Activated CD4-positive, CD25-positive, alpha-beta regulatory T cell treated with anti-CD3 and anti-CD28 coated beads, Interleukin-2, amount 50 U/mL, for 72 hours (primary cell): ENCODE measurements at places on chromosomes 3 and 15.

DNA sequence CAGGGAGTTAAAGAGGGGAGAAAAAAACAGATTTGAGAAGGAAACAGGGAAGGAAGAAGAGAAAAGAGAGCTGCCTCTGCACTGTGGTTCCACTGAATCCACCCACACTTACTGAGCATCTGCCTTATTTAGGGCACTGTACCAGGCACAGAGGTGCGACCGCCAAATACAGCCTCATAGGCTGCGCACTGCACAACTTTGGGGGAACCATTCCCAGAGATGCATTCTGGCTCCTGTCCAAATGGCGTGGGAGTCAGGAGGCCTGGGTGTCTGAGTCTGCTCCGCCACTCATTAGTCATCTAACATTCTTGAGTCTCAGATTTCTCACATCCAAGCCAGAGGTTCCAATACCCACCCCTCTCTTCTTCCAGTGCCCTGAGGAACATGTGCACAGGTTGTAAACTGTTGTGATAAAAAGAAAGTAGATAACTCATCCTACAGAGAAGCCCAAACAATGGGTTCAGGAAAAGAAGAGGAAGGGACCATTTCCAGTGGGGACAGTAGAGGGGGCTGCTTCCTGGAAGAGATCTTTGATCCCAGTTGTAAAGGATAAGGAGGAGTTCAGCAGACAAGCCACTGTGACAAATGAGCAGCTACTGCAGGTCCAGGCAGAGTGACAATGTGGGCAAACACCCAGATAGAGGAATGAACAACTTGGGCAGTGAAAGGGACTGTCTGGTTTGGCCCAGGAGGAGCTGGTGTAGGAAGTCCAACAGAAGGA is 254.6 kb downstream of the UACA start:
- no peak for DNase-seq

DNA sequence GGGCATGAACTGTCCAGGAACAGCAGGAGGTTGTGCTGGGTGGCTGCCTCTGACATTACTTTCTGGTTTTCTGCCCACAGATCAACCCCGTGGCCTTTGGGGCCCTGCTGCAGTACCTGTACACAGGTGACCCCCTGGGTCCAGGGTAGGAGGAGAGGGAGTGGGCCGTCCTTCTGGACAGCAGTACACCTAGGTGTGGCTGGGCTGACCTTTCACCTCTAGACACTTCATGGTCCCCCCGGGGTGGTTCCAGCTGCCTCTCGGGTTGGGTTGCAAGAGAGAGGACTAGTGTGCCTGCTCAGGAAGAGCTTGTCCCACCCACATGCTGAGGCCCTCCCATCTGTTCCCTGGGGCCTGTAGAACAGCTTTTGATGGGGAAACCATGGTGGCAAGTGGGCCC is 3.7 kb downstream of the ABTB1 start:
- DNase-seq = peak; percentile 17

DNA sequence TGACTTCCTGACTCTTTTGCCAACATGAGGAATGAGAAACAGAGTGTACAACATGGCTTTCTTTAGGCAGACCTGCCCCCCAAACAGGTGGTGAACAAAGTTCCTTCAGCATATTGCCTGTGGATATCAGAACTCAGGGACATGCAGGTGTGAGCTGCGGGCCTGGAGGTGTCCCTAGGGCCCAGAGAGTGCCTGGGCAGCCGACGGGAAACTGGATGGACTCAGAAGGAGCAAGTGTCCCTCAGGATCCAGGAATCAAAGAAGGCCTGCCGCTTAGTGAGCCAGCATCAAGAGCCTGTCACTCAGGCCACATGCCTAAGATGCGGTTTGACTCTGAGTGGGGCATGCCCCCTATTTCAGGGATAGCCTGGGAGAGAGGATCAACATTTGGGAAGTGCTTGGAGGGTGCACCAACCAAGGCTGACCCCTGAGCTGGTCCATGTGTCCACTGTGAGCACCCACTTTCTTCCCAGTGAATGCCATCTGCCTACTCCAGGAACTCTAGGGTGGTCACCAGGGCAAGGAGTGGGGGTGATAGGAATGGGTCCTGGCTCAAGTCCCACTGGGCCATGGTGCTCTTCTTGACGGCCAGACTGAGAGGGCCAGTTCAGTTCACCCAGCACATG is 16.1 kb upstream of the POLR2M start:
- DNase-seq = no peak

DNA sequence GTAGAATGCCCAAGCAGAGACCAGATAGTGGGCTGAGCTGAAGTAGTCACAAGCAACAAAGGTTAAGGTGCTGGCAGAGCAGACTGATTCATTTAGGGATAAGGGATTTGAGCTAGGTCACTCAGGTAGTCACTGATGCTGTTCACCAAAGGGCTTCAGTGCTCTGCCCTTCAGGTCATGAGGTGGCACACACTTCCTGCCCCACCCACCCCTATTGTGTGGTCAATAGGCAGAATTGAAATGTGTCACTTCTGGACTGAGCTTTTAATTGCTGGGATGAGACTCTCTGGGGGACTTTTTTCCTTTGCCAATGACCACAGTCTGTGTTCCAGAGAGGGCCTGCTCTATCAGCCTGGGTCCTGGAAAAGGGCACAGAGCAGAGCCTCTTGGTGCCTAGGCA is 2.9 kb upstream of the DIS3L start:
- DNase-seq = no peak

DNA sequence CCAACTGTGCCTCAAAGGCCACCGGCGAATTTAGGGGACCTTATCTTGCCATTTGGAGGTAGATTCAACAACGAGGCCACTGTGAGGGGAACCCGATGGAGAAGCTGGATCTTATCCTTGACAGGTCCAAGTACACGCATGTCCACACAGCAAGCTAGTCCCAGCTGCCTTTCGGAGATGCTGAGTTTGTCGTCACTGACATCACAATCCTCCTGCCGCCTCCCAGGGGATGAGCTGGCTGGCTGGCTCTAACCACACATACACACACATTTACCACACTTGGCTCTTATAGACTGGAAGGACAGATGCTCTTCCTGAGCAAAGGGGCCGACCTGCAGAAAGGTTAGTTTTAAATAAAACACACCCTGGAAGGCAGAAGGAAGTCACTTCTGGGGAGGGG is 176.3 kb downstream of the STT3B start:
- no peak for DNase-seq

GRCh38 chr3:28847736-28848135 is 433.1 kb upstream of the RBMS3 start:
- DNase-seq = no peak

DNA sequence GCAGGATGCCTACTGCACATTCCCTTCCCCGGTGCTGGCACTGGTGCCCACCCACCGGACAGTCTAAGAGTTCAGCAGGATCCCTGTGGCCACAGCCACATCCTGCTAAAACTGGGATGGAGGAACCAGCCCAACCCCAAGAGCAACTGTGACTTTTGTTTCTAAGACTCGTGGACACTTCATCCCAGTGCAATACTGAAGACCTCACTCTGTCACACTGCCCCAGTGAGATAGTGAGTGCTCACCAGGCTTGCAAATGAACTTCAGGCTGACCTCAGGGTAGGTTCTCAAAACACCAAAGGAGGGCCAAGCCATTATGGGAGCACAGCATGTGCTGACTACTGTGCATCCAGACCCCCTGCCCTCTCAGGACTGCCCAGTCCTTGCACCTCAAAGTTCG is 46.7 kb upstream of the MTMR14 start:
- DNase-seq = no peak

GRCh38 chr15:38853608-38854007 is 289.0 kb upstream of the RASGRP1 start:
- DNase-seq = no peak

DNA sequence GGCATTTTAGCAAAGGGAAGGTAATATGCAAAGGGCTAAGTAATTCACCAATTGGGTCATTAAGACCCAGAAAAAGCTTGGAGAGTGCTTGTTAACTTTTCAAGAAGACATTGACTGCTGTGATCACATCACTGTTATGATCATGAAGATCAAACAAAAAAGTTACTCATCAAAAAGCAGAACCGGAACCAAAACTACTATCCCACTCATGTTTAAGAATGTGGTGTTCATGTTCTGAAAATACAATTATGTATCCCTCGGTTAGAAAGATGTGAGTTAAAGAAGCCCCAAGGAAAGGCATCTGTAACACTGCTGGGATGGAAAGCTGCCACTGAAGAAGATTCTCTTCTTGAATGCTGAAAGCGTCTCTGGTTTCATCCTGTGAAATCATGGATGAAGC is 32.6 kb downstream of the BBX start:
- DNase-seq = no peak

GRCh38 chr15:45287390-45287956 is 35.4 kb downstream of the SLC28A2 start:
- no peak for DNase-seq
